Tibial artery (tissue), 4 donors: ENCODE measurements at places on chromosomes 7 and 10.
A peak's percentile ranks its signal among the peaks of the same experiment; 100 is the strongest.

DNA sequence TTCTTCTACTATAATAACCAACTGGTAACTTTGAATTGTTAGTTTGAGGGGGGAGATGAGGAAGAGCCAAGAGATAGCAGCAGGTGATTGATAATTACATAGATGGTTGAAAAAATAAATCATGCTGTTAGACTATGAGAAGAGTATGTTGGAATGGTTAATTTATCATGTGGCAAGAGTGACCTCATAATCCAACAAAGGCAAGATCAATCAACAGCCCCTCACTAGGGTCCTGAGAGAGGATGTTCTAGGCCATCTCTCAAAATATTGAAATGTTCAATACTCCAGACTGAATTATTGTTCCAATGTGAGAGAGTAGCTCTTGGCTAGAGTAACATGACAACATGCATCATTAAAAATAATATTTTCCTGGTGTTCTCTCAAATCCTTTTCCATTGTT is 67.9 kb downstream of the ADD3 start:
- DNase-seq = no peak

DNA sequence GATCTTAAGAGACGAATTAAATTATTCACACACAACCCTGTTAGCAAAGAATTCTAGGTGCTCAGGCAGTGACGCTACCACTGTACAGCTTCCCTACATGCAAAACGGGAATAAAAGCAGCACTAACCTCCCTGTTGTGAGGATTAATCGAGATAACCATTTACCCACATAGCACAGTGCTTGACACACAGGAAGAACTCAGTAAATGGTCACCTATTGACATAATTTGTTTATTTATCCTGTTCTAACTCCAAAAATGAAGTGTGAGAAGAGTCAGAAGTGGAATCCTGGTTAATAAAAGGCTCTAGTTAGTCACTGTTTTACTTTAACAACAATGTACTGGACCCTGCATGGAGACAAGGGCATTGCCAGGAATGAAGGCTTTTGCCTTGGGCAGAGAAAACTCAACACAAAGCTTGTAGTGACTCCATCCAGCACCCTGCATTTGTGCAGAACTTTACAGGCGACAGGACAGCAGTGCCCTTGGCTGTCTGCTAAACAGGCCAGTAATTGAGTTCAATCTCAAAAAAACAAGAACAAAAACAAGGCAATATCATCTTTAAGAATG is 103.8 kb downstream of the SORBS1 start:
- no peak for DNase-seq

- DNase-seq = no peak
Measured at GRCh38 chr10:697097-697875, 7.8 kb upstream of the DIP2C start.

DNA sequence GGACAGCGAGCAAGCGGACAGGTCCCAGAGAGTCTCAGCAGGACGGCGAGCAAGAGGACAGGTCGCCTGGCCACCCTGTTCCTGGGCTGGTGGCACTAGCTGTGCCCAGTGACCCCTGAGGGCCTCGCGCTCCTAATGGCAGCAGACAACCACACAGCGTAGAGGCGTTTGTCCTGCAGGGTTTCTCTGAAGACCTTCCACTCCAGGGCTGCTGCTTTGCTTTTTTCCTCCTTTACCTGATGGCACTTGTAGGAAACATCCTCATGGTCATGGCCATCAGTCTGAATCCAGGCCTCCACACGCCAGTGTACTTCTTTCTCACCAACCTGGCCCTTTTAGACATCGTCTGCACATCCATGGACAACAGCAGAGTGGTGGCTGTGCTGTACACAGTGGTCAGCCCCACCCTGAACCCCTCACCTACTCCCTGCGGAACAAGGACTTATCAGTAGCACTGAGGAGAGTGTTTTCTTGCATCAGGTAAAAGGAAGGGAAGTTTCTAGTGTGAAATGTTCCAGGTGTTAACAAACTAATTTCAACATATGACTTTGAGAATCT is 27.4 kb downstream of the SCART1 start:
- DNase-seq = no peak

- no peak for DNase-seq
Measured at GRCh38 chr10:85280014-85280413, 951.6 kb downstream of the CCSER2 start.

- DNase-seq = no peak
Measured at GRCh38 chr7:32059289-32060011, 10.8 kb downstream of the PDE1C start.

GRCh38 chr7:28674359-28674782 is 262.1 kb downstream of the CREB5 start:
- no peak for DNase-seq

GRCh38 chr10:28281726-28282315 is 21.0 kb downstream of the MPP7 start:
- DNase-seq = no peak

- no peak for DNase-seq
Measured at GRCh38 chr10:126468876-126469643, 80.8 kb upstream of the ADAM12 start.

DNA sequence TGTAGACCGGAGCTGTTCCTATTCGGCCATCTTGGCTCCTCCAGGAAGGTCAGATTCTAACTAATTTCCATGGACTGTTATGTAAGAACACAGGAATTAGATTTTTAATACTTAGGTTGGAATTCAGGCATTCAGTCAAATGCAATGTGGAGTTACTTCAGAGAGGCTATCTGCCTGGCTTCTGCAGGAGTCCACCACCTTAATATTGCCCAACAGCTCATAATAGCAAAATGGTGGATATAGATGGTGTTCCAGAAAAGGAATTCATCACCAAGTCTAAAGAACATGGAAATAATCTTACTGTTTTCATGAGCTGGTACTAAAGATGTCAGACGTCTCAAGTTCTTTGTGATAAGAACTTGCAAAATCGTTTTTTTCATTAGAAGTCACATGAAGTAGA is 39.5 kb downstream of the CRHR2 start:
- DNase-seq = no peak

DNA sequence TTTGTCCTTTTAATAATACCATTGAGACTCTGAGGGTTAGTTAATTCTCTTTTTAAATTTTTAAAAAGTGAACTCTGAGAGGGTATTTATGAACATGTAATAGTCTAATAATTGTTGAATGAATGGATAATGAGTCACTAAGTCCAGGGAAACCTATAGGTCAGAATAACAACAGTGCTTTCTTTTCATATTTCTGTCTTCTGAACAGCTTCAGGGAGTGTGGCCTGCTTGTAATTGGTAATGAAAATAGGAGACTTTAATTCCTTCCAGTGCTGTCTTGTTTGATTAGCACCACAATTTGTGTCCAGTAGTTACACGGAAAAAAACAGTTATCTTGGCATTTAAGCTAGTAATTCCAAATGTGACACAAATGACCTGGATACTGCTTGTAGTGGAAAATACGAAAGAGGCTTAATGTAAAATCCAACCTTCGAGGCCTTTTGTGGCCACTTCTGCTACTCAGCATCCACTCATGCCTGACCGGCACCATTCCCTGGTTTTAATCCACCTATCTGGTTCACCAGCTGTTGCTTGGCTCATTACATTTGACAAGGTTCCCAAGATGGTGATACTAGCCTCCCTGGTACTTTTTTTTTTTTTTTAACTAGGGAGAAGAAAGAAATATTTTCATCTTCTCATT is 149.3 kb upstream of the IMMP2L start:
- DNase-seq = no peak

GRCh38 chr10:50809596-50809995 is 69.9 kb downstream of the ASAH2B start:
- DNase-seq = no peak

DNA sequence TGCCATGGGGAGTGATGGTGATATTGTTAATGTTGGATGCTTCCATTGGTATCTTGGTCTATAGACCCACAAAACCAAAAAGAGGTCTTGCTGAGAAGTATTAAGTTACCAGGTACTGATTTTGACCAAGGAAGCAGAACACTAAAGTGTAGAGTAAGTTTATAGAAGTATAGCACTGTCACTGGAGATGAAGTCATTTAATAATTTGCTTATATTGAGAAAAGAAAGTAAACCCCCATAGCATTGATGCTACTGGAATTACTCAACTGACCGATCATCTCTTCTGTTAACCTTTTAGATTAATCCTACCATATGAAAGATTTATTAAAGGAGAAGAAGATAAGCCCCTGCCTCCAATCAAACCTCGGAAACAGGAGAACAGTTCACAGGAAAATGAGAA is 183.2 kb downstream of the RTKN2 start:
- DNase-seq = no peak

- DNase-seq = no peak
Measured at GRCh38 chr10:72134785-72135767, 46.7 kb upstream of the SPOCK2 start.

- DNase-seq = no peak
Measured at GRCh38 chr7:131312838-131313237, 14.8 kb upstream of the MKLN1 start.

DNA sequence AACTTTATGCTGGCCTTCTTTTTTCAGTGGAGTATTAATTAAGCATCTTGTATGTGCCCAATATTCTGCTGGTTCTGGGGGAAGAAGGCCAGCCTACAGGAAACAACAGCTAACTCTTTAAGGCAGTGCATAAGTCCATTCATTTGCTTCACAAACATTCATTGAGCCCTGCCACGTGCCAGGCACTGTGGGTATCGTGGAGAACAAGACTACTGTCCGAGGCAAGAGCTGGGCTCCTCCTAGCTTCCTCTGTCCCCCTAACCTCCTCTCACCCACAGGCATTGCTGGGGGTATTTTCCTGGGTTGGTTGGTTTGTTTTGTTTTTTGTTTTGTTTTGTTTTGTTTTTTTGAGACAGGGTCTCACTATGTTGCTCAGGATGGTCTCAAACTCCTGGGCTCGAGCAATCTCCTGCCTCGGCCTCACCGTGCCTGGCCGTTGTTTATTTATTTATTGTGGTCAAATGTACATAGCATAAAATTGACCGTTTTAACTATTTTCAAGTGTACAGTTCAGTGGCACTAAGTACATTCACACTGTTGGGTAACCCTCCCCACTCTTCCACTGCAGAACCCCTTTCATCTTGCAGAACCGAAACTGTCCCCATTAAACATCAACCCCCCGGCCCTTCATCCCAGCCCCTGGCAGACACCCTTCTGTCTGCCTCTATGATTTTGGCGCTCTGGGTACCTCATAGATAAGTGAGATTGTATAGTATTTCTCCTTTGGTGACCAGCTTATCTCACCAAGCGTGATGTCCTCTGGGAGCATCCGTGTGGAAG is 32.6 kb downstream of the CHST3 start:
- no peak for DNase-seq

- no peak for DNase-seq
Measured at GRCh38 chr10:99605351-99605750, 14.9 kb downstream of the SLC25A28 start.

- DNase-seq = no peak
Measured at GRCh38 chr10:72738486-72738885, 46.5 kb downstream of the MCU start.

- DNase-seq = no peak
Measured at GRCh38 chr10:131933016-131933695, 32.3 kb downstream of the PPP2R2D start.

- peak; percentile 51 for DNase-seq
Measured at GRCh38 chr10:46247808-46248569, 38.8 kb upstream of the ANTXRL start.

DNA sequence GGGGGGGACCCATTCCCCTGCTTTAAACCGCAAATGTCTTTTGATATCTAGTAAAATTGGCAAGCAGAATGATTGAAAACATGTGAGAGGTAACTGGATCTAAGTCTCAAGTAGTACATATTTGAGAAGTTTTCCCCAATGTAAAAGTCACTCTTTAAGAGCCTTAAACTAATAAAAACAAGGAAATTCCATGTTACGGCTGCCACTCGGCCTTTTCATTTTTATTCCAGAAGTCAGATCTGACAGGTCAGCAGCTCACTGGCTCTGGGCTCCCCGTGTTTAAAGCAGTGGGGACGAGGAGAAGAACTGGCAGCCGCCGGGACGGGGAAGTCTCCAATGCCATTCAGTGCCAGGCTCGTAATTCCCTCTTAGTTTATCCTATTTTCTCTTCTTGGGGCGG is 80.7 kb downstream of the CUX1 start:
- DNase-seq = no peak

DNA sequence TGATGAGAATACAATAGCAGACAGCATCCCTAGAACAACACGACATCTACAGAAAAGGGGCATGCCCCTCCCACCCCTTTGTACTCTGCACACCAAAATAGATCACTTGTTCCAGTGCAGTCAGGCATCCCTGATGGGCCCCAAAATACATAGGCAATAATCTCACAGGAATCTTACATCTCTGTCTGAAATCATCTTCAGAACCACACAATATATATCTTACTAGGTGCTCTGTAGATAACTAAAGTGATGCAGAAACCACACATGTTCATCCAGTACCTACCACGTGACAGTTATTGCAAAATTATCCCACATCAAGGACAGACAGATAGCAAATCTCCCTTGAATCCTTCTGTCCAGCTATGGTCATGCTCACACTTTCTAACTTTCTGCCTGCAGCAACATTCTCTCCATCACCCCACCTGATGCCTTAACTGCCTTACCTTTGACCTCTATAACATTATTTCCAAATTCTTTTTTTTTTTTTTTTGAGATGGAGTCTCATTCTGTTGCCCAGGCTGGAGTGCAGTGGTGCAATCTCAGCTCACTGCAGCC is 30.7 kb downstream of the ST8SIA6 start:
- DNase-seq = no peak

- DNase-seq = no peak
Measured at GRCh38 chr7:95547361-95548348, 48.7 kb downstream of the PDK4 start.

DNA sequence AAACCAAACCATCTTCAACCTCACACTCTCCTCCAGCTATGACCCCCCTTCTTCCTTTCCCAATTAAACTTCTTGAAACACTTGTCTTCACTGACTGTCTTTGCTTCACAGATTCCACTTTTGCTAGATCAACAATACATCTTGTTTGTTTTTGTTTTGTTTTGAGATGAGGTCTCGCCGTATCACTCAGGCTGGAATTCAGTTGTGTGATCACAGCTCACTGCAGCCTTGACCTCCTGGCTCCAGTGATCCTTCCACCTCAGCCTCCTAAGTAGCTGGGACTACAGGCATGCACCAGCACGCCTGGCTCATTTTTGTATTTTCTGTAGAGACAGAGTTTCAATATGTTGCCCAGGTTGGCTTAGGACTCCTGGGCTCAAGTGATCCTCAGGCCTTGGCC is 59.7 kb downstream of the HIP1 start:
- DNase-seq = no peak

- no peak for DNase-seq
Measured at GRCh38 chr10:91350651-91351081, 59.5 kb upstream of the HECTD2 start.
